NAMALWA (cell line): ENCODE measurements at places on chromosomes 2 and 18.

- DNase-seq: no peak
These were observed 153.8 kb upstream of the SLC39A10 start for GRCh38 chr2:195503208-195503607.

- DNase-seq: no peak
These were observed 5.5 kb downstream of the C2orf81 start for GRCh38 chr2:74415762-74416395.

DNA sequence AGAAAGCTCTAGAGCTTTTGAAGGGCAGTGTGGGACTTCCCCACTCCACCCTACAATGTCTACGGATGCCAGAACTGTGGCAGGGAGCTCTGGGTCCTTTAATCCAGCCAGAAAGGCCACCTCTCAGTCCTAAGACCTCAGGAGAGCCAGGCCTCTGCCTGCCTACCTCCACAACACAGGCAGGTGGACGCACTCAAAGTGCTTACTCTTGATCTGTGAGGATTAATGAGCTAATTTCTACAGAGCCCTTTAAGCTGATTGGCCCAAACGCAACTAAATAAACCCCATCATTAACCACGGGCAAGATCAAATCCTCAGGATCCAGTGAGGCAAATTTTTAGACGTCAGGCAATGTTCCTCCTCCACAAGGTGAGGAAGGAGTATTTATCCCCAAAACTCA, 8.1 kb downstream of the STK39 start:
- DNase-seq: no peak

GRCh38 chr2:203710226-203710625, 3.8 kb downstream of the CD28 start:
- DNase-seq: no peak

GRCh38 chr2:161113693-161114575, 46.3 kb upstream of the TANK start:
- no peak for DNase-seq

DNA sequence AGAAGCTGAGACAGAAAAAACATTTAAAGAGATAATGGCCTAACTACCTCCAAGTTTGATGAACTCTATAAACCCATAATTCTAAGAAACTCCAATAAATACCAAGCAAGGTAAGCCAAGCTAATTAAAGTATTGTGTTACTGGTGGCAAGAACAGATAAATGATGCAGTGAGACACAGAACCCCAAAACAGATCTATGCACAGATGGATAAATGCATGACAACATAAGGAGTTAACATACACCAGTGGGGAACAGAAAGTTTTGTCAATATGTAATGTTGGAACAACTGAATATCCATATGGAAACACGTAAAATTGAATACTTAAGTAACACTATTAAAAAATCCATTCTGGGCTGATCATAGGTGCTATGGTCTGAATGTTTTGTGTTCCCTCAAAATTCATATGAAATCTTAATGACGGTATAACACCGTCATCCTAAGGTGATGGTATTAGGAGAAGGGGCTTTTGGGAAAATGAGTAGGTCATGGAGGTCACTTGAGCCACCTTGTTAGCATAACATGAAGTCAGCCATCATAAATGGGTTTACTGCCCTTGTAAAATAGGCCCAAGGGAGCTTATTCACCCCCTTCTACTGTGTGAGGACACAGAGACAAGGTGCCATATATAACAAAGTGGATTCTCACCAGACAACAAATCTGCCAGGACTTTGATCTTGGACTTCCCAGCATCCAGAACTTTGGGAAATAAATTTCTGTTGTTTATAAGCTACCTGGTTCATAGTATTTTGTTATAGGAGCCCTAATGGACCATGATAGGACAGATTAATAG, 86.3 kb downstream of the SLC66A3 start:
- no peak for DNase-seq

GRCh38 chr2:11118761-11119160, 36.5 kb upstream of the SLC66A3 start:
- DNase-seq: no peak

DNA sequence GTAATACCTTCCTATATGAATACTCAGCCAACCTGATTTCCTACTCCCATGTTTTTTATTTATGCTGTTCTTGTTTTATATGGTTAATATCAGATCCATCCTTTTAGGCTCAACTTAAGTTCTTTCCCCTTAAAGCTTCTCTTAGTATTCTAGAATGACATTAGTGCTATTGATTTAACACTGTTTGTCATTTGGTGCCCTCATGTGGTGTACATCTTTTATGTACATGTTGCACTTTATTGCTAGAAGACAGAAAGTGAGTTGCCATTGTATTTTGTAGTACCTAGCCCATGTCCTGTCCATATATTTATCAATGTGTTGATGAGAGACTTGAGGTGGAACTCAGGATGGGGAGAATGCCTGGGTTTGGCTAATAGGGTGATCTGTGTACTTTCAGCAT, 2.5 kb downstream of the HTRA2 start:
- peak; percentile 71 for DNase-seq

DNA sequence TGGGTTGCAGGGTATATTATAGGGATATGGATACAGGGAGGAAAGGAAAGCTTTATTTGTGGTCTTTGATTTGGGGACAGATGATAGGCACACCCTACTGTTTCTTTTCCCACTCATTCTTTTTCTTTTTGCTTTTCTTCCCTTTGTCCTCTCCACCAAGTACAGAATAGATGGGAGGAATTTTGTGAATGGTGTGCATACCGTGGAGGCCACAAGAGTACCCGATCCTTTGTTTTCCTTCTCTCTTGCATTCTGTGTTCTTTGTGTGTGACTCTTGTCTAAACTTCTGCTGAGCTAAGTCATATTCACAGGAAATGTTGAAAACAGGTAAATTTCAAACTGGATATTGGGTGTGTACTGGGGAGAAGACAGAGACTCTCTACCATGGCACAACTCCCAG, 321.4 kb upstream of the SLC8A1 start:
- no peak for DNase-seq

GRCh38 chr2:11955314-11955713, 208.9 kb downstream of the LPIN1 start:
- DNase-seq: no peak

- DNase-seq: no peak
These were observed 105.6 kb upstream of the NDUFV2 start for GRCh38 chr18:8996771-8997432.

GRCh38 chr2:406231-406630, 118.3 kb upstream of the ALKAL2 start:
- no peak for DNase-seq

GRCh38 chr18:61096226-61096625, 237.0 kb upstream of the CDH20 start:
- no peak for DNase-seq

DNA sequence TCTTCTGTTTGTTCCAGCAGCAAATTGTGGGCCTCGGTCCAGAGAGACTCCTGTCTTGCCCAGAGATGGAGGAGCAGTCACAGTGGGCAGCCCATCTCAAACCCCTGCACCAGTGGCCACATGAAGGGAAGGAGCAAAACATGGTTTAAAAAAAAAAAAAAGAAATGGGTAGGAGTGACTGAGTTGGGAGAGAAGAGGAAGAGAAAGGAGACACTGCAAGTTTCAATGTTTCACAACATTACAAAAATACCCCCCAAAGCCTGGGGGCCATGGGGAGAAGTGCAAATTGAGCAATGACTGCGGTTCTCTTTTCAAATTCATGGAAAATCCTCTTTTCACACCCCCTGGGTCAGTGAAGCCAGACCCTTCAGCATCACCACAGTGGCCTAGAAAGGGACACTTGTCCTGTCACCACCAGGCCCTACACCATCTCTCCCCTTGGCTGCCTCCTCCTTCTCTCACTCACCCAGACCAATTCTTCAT, 117.1 kb downstream of the ZFP36L2 start:
- no peak for DNase-seq

DNA sequence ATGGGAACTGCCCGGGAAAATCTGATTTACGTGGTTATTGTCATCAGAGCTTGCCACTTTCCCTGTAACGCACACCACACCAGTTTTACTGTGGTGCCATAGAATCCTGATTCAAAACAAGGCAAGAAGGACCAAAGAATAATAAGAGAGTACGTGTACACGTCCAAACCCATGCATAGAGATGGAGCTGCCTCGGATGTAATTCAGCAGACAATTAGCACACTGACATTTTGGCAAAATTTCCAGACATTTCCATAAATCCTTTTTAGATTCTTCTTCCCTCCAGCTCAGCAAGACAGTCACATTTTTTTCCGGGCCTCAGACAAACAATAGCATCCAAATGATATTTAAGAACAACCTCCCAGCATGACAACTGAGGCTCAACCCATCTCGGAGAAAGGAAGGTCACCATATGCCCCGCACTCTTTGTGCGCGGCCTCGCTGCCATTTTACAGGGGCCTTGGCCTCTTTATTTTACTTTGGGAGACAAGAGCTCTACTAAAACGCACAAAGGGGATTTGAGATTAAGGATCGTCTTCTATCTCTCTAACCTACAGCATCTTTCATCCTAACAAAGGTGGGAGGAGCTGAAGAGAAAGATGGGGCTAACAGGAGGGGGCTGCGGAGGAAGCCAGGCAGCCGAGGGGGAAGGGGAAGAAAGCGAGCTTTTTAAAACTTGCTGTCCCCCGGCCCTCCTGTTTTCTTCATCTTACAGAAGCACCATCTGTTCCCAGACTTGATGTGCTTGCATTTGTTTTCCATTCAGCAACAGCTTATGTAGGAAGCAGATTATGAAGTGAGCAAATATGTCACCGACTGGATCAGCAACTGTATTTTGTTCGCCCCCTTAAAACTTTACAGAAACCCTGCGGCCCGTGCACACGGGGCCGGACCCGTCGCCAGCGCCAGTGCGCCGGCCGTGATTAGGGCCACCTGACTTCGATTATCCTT, 61.0 kb downstream of the CDCA7 start:
- DNase-seq: no peak

GRCh38 chr2:241340631-241341163, 15.4 kb upstream of the FARP2 start:
- no peak for DNase-seq

GRCh38 chr2:240992572-240993291, 5.7 kb upstream of the SNED1 start:
- no peak for DNase-seq

- DNase-seq: no peak
These were observed 12.0 kb downstream of the SMARCAL1 start for GRCh38 chr2:216424274-216424673.

DNA sequence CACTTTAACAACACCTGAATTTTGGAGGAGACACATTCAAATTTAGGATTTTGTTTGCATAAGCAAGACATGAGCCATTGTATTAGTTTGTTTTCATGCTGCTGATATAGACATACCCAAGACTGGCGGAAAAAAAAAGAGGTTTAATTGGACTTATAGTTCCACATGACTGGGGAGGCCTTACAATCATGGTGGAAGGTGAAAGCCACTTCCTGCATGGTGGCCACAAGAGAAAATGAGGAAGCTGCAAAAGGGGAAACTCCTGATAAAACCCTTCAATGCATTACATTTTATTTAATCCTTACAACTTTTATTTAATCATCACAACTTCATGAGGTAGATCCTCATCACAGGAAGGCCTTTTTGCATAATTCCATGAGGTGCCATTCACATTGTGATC, 242.0 kb upstream of the STON1 start:
- peak; percentile 22 for DNase-seq

- DNase-seq: peak; percentile 45
These were observed 109.5 kb downstream of the CDC42EP3 start for GRCh38 chr2:37561615-37562569.

- no peak for DNase-seq
These were observed 22.1 kb downstream of the KIF1A start for GRCh38 chr2:240797914-240798313.

- no peak for DNase-seq
These were observed 82.6 kb upstream of the TXNDC2 start for GRCh38 chr18:9803063-9803697.

DNA sequence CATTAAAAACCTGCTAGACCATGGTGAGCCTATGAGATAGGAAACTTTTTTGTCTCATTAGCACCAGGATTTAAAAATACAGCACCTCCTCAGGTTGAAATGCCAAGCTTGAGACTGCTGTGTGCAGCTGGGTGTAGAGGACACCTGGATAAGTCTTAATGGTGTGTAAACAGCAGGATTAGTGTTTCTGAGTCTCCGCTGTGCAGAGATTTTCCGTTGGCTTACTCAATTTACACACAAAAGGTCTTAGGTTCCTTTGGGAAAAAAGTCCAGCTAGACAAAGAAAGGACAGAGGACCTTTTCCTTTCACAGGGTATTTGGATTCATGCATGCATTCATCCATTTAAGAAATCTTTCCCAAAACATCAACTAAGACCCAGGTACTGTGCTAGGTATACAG, 168.1 kb downstream of the NRXN1 start:
- DNase-seq: peak; percentile 27

- no peak for DNase-seq
These were observed 154.5 kb downstream of the RPIA start for GRCh38 chr2:88845772-88846661.

- DNase-seq: no peak
These were observed 109.7 kb upstream of the ZNF236 start for GRCh38 chr18:76712511-76713140.

- no peak for DNase-seq
These were observed 109.6 kb upstream of the CYRIA start for GRCh38 chr2:16774980-16775898.

- no peak for DNase-seq
These were observed 76.0 kb downstream of the NCK2 start for GRCh38 chr2:105820691-105821090.

GRCh38 chr18:79964330-79965118, at the start of gene HSBP1L1:
TSS of gene HSBP1L1 (plus strand) at chr18:79964643. CDS start at chr18:79964736, 93 bp downstream.
- DNase-seq: no peak

GRCh38 chr2:231359948-231360347, 35.6 kb upstream of the B3GNT7 start:
- no peak for DNase-seq

DNA sequence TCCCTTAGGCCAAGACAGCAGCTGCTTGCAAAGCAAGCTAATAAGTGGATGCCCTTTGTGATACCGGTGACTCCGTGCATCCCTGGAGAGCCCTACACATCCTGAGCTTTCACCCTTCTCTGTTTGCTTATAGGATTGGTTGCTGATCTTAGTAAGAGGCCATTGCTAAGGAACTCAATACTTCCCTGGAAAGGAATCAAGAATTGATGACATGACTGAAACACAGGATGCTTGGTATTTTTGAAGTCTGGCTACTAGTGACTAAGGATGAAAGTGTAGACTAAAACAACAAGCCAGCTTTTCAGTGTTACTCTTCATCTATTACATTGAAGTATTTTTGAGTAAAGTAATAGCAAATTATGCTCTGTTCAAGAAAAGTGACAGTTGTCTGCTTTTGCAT, 123.0 kb upstream of the SERPINE2 start:
- no peak for DNase-seq

- DNase-seq: no peak
These were observed 52.6 kb upstream of the UNC80 start for GRCh38 chr2:209719034-209719433.

GRCh38 chr2:30684516-30684915, 122.7 kb downstream of the CAPN13 start:
- DNase-seq: no peak

- no peak for DNase-seq
These were observed 86.0 kb downstream of the EPHA4 start for GRCh38 chr2:221486106-221486505.

DNA sequence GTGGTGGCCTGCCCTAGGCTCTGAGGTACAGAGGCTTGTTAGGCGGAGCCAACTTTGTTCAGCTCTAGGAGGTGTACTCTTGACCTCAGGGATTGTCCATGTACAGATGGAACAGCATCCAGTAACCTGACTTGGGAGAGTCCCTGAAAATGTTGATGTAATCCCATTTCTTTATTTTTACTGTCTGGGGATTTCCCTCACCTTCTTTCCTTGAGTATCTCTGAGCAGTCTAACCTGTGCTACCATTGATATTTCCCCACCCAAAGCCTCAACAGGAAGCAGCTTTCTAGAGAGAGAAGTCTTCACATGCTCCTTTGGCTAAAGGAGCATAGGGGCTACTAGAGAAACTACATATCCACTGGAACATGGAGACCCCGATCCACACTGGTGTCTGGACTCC, 10.4 kb downstream of the IL36A start:
- no peak for DNase-seq
